ENCODE measurements at places on chromosomes 2 and 18.

GRCh38 chr2:218125626-218126080, at the start of gene CXCR2:
TSS of gene CXCR2 (plus strand) at chr2:218126028. CDS start at chr2:218134802, 8,774 bp downstream.
- peak; percentile 48 for DNase-seq

DNA sequence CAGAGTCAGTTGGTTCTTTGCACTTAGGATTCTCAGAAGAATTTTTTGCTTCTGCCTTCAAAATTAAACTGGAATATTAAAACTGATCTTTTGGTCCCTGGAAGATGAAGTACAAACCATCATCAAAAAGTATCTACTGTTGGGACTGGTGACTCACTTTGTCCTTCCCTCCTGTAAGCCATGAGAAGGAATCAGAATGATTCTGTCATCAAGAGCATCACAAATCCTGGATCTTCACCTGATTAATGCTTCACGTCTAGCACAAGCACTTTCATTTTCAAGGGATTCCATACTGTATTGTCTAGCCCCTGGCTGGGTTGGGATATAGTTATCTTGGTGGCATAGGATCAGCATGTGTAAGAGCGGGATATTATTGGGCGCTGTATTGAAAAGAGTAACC, 69.3 kb upstream of the CYP1B1 start:
- DNase-seq = no peak

- DNase-seq = no peak
Measured at GRCh38 chr18:7607540-7608173, 40.5 kb downstream of the PTPRM start.

GRCh38 chr2:75558786-75559679, 1.7 kb downstream of the EVA1A start:
- DNase-seq = no peak

GRCh38 chr18:3402982-3403451, 47.0 kb upstream of the TGIF1 start:
- no peak for DNase-seq

DNA sequence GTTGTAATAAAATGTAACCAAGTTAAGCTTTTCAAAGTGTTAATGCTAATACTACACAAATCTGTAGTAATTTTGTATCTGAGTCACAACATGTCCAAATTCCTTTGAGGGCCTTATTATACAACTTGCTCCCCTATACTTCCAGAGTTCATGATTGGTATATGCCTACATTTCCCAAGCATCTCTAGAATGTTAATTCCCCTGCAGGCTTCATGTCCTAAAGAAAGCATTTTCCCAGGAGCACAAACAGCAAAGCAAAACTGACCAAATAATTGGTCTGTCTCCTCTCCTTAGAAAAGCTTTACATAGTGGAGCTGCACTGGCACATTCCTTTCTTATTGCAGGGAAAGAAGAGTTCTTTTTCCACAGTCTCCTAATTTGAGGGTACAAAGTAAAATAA, 3.7 kb downstream of the ALS2 start:
- DNase-seq = no peak

- DNase-seq = no peak
Measured at GRCh38 chr2:95346231-95346737, 49.1 kb downstream of the KCNIP3 start.

GRCh38 chr2:10400978-10401951, 46.9 kb downstream of the ODC1 start:
- DNase-seq = no peak

DNA sequence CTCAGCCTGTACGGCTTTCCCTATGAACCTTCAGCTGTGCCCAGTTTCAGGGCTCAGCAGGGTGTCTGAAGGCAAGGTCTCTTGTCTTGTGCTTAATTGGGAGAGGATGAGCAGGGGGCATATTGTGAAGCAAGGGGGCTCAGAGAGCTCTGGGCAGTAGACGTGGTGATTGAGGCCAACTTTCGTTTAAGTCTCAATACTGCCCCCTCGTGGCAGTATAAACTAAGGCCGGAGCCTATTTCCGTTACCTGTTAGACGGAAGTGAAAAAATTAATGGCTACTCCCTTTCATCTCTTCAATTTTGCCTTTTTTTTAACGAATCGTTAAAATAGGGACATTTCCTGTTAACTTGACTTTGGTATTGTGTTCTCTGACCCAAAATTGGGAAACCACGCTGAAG, 193.4 kb downstream of the TDRD15 start:
- DNase-seq = no peak

DNA sequence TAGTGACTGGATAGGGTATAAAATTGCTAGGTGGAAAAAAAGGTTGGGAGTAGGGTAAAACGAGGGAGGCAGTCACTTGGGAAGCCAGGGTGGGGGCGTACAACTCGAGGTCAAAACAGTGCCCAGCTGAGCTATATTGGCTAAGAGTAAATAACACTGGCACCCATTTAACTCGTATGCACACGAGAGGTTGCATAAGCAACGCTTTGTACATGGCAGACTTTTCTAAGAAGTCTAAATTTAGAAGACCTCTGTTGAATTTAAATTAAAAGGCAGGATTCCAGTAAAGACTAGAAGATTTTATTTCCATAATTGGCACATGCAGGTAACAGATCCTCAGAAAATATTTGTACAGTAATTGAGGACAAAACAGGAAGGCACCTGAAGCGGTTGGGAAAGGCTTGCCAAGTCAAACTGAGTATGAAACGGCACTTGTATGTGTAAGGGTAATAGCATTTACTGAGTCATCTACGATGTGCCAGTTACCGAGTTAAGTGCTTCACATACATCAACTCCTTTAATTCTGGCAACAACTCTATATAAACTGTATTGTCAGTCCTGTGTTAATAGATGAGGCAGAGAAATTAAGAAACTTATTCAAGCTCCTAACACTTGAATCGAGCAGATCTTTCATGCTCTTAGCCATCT, 1.4 kb upstream of the MALT1 start:
- no peak for DNase-seq

DNA sequence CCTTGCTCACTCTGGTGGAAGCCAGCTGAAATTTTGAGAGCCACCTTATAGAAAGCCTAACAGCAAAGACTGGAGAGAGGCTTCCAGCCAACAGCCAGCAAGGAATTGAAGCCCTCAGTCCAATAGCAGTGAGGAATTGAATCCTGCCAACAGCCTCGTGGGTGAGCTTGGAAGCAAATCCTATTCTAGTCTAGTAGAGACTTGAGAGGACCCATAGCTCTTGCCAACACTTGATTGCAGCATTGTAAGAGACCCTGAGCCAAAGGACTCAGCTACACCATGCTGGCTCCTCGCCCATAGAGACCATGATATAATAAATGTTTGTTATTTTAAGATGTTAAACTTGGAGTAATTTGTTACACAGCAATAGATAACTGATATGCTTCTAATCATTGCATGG, 403.0 kb upstream of the TNP1 start:
- no peak for DNase-seq

DNA sequence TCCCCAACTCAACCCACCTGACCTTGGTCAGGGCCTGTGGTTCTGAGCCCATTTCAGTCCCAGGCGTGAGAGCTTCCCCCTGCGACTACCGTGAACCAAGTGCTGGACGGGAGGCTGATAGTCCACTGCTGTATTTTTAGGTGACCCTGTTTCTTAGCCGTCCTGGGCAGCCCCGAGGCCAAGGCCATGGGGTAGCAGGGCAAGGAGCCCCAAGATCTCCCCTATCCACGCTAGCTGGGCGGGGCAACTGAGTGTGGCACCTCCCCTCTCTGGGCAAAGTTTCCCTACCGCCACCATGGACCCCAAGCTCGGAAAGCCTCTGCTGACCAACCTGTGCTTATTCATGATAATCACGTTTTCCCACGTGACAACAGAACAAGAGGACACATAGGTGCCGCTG, 583 bp upstream of the KLHL30 start:
- DNase-seq = no peak

DNA sequence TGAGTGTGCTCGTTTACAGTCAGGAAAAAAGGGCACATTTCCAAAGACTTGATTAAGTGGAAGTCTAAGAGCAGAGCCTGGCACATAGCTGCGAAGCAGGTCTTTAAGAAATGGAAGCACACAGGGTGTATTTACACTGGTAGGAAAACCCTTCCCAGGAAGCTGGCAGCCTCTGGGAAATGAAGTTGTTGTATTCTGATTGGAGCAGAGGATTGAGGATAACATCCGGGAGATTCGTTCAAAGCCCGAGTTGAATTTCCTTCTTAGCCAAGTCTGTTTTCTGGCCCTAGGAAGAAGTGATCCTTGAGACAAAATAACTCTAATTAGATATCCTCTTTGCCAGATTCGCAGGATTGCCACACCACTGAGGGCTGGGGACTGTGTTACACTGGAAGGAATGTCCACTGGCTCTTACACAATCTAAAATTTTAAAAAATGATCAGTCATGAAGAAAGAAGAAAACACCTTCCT, 75.9 kb downstream of the ITGB1BP1 start:
- DNase-seq = no peak

GRCh38 chr2:80363791-80364349, 59.3 kb upstream of the LRRTM1 start:
- DNase-seq = no peak

- DNase-seq = no peak
Measured at GRCh38 chr2:215609089-215610032, 173.5 kb upstream of the FN1 start.

- no peak for DNase-seq
Measured at GRCh38 chr18:25244924-25245698, 106.9 kb downstream of the ZNF521 start.

DNA sequence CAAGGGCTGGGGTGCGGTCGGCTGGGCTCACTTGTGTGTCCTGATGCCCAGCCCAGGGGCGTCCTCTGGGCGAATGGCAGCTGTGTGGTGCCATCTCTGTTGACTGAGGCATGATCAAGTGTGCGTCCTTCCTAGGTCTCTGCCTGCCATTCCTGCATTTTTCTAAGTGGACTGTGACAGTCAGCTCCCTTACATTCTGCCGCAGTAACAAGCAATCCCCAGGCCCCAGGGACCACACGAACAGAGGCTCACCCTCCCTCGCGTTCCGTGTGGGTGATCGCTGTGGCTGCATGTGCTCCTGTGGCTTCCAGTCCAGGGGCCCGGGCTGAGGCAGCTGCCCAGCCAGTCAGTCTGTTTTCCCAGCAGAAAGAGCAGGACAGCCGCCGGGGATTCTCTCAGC, 17.8 kb downstream of the D2HGDH start:
- no peak for DNase-seq

- DNase-seq = no peak
Measured at GRCh38 chr2:182649316-182649715, 66.7 kb upstream of the DNAJC10 start.

- no peak for DNase-seq
Measured at GRCh38 chr2:218003981-218004419, 1.2 kb upstream of the TNS1 start.

- DNase-seq = no peak
Measured at GRCh38 chr18:35142275-35142615, 98.6 kb upstream of the ZNF397 start.

DNA sequence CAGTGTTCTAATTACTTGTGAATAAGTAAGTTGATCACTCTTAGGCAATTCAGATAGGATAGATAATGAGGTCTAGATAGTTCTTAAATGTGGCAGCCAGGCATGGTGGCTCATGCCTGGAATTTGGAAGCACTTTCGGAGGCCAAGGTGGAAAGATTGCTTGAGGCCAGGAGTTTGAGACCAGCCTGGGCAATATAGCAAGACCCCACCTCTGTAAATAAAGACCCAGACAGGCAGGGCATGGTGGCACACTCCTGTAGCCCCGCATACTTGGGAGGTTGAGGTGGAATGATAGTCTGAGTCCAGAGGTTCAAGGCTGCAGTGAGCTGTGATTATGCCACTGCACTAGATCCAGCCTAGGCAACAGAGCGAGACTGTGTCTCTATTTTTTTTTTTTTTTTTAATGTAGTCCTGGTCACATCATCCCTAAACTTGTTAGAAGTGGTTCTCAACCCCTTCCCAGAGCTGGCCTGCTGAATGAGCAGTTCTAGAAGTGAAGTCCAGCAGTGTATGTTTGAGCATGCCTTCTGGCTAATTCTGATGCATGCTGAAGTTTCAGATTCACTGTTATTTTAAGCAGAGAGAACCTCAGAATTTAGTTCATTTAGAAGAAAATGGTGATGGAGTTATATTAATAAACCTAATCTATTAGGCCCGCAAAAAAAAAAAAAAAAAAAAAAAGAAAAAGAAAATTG, 306.2 kb downstream of the PRKCE start:
- no peak for DNase-seq

DNA sequence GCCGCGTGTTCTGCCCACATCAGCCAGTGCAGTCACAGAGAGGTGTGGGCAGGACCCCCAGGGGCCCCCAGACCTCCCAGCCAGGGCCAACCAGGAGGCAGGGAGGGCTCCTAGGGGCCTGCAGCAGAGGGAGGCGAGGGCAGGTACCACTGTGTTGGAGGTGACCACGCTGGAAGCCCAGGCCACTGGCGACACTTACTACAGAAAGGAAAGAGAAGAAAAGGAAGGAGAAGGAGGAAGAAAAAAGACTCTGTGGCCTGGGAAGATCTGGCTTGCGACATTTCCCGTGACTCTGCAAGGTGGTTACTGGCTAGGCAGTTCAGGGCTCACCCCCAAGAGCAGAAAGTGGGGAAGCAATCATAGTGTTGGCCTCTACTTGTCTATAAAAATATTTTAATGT, 98.1 kb upstream of the BCL2L11 start:
- no peak for DNase-seq

- no peak for DNase-seq
Measured at GRCh38 chr2:3180082-3180908, 197.3 kb downstream of the EIPR1 start.

GRCh38 chr18:486929-487740, 13.4 kb downstream of the COLEC12 start:
- no peak for DNase-seq

- DNase-seq = no peak
Measured at GRCh38 chr2:58073751-58074150, 27.1 kb downstream of the VRK2 start.

DNA sequence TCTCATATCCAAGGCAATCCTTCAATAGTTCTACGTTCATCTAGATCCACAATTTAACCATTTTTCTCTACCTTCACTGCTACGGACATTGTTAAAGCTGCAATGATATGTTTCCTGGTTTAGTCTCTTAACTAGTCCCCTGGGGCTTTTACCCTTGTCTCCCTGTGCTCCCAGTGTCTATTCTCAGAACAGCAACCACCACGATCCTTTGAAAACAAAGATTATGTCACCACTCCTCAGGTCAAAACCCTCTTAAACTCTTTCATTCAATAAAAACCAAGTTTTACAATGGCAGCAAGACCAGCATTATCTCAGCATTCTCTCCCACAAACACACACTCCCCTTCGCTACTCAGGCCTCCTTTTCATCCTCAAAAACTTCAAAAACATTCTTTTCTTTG, 298.2 kb upstream of the CHST9 start:
- no peak for DNase-seq
